Activated gamma-delta T cell treated with anti-CD3 and anti-CD28 coated beads, Interleukin-2, amount 50 U/mL, for 16 hours (primary cell): ENCODE measurements at places on chromosomes 13 and 19.

- no peak for DNase-seq
Observed at GRCh38 chr19:1356508-1356865, 27.2 kb upstream of the NDUFS7 start.

GRCh38 chr13:32473650-32474049 is 45.7 kb upstream of the N4BP2L1 start:
- DNase-seq: no peak

- DNase-seq: no peak
Observed at GRCh38 chr13:101698400-101698799, 245.9 kb downstream of the ITGBL1 start.

GRCh38 chr19:10961073-10961860 is 437 bp downstream of the SMARCA4 start:
- no peak for DNase-seq

DNA sequence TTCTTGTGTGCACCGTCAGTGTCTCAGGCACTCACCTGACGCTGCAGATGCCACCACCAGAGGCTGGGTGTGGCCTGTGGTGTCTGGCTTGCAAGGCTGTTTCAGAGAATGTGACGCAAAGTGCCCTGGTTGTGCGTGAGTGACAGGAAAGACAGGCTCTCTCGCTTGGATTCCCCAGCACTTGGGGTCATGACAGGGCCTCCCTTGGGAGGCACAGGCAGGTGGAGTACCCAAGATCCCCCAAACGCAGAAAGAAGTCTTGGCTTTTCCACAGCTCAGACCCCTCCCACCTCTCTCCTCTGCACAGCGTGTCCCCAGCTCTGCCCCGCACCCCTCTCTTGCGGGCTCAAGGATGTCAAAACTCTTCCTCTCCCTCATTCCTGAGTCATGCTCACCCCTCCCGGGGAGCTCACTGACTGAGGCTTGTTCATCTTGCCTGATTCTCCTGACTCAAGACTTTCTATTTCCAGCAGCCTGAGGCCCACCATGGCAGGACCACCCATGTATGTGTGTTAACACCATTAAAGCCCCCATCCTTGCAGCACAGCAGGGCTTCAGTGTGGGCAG is 21.0 kb downstream of the DHX34 start:
- no peak for DNase-seq

- DNase-seq: no peak
Observed at GRCh38 chr13:105370011-105370650, 1165.3 kb downstream of the EFNB2 start.

DNA sequence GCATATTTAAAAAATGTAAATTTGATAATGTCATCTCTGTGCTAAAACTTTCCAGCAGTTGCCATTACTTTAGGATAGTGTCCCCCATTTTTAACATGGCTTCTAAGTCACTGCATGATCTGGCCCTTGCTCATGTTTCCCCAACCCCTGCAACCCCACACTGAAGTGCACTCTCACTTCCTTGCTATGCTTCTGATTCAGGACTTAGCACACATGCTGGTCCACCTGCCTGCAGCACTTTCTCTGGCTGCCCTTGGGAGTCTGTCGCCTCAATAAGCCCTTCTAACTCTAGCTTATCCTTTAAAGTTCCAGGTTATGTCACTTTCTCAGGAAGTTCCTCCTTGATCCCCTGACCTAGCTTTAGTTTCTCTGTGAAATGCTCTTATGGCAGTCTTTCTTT is 241.0 kb downstream of the POSTN start:
- no peak for DNase-seq

DNA sequence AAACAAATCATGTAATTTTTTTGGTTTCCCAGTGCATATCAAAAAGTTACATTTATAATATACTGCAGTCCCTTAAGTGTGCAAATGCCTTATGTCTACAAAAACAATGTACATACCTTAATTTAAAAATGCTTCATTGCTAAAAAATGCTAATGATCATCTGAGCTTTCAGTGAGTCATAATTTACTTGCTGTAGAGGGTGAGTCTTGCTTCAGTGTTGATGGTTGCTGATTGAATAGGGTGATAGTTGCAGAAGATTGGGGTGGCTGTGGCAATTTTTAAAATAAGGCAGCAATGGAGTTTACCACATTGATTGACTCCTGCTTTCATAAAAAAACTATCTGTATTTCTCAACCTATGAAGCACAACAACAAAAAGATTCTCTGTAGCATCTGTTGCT is 613.9 kb downstream of the TBC1D4 start:
- no peak for DNase-seq

DNA sequence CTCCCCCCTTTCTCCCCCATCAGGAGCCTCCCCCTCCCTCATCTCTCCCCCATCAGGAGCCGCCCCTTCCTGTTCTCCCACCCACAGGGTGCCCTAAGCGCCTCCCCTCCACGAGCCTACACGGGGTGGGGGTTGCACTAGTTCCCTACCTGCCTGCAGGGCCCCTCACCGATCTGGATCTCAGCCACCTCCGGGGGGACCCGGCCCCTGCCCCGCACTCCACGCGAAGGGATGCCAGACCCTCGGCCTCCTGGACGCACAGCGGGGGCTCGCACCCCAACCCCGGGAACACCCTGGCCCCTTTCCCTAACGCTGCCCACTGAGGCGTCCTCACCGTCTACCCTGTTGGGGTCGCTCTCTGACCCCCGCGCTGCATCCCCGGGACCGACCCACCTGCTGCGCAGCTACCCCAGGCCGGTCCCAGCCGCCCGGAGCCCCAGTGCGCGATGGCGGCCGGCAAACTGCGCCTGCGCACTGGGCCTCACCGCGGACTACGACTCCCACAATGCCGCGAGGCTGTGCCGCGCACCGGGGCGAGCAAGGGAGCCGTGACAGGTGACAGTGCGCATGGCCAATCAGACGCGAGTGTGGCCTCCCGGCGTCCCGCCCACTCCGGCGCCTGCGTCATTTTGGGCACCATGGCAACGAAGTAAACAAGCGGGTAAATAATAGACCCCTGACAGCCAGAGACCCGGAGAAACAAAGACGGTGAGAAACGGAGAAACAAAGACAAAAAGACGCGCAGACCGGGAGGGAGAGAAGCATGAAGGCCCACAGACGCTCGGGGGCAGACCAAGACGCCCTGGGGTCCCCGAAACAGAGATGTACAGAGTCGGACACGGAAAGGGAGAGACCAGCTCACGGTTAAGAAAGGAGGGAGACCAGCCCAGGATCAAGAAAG is at the start of gene ZSCAN18:
Gene ZSCAN18 (minus strand): TSS at position 451 of the 901 bp plus-strand sequence. CDS start 7,964 bp downstream, outside the sequence.
- DNase-seq: peak; percentile 93

- no peak for DNase-seq
Observed at GRCh38 chr19:3766520-3766919, 4.0 kb downstream of the MRPL54 start.

- DNase-seq: no peak
Observed at GRCh38 chr13:31037874-31038500, 105.5 kb downstream of the TEX26 start.

DNA sequence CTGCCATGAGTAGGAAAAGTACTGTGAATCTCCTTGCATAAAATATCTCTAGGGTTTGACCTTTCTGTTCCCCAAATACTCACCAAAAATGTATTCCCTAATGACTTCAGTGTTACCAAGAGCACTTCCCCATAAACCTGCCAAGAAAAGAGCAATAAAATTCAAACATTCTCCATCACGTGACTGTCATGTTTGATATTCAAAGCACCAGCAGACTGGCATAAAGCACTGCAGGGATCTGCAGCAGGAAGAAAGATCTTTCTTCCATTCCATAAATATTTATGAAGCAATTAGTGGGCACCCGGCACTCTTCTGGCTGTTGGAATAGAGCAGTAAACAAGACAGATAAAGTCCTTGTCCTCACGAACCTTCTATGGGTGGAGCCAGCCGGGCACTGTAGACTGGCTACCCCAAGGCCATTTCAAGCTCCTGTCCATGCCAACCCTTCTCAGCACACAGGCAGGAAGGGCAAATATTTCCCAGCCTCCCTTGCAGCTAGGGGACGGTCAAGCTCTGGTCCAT is 20.3 kb downstream of the PLA2G4C start:
- no peak for DNase-seq

GRCh38 chr13:37338726-37339385 is 233.4 kb upstream of the CSNK1A1L start:
- DNase-seq: no peak

GRCh38 chr13:79895416-79895815 is 414.5 kb downstream of the NDFIP2 start:
- DNase-seq: no peak

- no peak for DNase-seq
Observed at GRCh38 chr13:109118521-109118920, 489.1 kb downstream of the MYO16 start.

- no peak for DNase-seq
Observed at GRCh38 chr19:7914598-7915045, at the start of gene TGFBR3L. Gene TGFBR3L, plus strand, starts transcription at chr19:7914830.

- DNase-seq: no peak
Observed at GRCh38 chr19:37654629-37655300, 500 bp downstream of the ZFP30 start.
